Small intestine (tissue), 16 donors: ENCODE measurements at places on chromosomes 7 and 10. TPM values are rescaled to one million over a fixed set of nuclear protein-coding genes. Genes with fewer than 3 reads are reported as not detected.

NOS3 gene
- polyA plus RNA-seq: 0.45 TPM

HOXA5 gene
- 2.4 TPM for polyA plus RNA-seq

SHH gene
- polyA plus RNA-seq: 8.3 TPM

DNA sequence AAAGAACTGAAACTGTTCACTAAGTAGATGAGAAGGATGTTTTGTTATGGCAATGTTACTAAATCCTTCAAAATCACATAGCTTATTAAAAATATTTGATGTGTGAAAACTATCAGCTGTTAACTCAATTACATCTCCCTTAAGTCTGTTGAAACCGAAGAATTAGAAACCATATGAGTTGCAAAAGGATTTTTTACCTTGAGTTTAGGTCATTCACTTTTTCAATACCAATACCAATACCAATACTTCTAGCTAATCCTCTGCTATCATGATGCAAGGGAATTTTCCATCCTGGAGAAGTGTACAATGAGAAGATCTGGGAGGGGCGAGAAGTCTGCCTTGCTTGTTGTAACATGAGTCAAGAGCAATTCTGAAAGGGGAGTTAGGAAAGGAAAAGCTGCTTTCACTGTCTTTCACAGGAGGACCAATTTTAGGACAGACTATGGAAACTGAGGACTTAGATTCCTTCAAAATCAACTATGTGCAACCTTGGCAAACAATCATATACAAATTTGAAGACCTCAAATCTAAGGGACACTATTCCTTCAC, 199.7 kb downstream of the IMMP2L start:
- no peak overlapping the region for H3K4me3 ChIP-seq
- no peaks in the 10 kb centered on the region for H3K4me1 ChIP-seq

DNA sequence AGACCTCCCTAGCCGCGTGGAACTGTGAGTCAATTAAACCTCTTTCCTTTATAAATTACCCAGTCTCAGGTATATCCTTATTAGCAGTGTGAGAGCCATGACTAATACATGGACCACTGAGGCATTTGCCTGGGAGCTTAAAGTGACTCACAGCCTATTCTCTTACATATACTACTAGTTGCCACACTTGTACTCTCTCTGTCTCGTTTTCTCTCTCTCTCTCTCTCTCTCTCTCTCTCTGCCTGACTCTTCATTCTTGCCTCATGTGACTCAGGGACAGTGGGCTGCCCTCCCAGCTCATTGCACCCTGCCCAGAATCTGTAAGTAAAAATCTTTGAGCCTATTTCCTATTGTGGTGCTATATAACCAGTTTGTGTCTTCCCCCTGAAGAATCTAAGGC, 238.5 kb upstream of the MAGI2 start:
- H3K27me3 ChIP-seq: no peaks in the 10 kb centered on the region
- H3K36me3 ChIP-seq: no peaks in the 10 kb centered on the region
- DNase-seq: no peak
- H3K27ac ChIP-seq: no peak overlapping the region
